ENCODE measurements at places on chromosomes 5 and 9. TPM values are rescaled to one million over a fixed set of nuclear protein-coding genes. Genes with fewer than 3 reads are reported as not detected.

PHF2 gene
- 16.7 TPM for total RNA-seq

IL9 gene
- total RNA-seq: not detected

FAM200C gene
- 5.6 TPM for total RNA-seq

GNA14 gene
- total RNA-seq: not detected

EQTN gene
- total RNA-seq: not detected

EGFL7 gene
- 8.9 TPM for total RNA-seq
